ENCODE measurements at places on chromosomes 4 and X.

DNA sequence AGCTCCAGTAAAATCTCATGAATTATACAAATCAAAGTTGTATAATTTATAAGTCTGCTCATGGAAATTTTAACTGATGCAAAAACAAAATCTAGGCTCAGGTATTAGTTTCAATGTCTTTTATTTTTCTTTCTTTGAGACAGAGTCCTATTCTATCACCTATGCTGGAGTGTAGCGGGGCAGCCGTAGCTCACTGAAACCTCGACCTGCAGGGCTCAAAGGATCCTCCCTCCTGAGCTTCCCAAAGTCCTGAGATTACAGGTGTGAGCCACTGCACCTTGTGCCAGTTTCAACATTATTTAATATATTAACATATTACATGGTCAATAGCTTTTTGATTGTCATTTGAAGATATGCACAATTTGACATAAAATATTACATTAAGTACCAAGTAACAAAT is 678.7 kb downstream of the ARAP2 start:
- no peak for DNase-seq

DNA sequence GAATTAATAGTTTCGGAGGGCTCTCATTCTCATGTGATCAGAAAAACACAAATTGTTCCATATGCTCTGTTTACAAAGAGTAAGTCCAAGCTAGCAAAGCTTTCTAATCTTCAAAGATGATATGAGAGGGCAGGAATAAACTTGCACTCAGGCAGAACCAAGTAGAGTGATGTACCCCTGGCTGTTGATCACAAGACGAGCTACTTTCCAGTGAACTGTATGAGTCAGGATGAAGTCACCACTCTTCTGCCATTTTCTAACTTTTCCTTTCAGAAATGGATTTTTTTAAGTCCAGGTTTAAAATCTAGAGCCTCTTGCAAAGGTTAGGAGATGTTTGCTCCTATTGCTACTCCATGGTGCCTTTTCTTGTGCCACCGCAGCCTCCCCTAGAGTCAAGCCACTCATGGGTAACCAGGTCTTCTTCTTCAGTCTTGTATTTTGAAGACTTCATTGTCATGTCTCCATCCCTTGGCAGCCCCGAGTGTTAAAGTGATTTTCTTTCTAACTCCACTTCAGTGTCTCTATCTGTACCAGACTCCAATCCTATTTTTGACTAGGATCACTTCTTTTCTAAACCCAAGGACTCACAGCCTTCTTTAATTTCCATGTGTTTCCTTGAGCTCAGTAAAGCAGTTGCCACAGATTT is 171.9 kb upstream of the GALNT7 start:
- DNase-seq: no peak

GRCh38 chr4:16079046-16079445 is 4.8 kb downstream of the PROM1 start:
- DNase-seq: no peak

- no peak for DNase-seq
Measured at GRCh38 chr4:181890031-181890430, 353.2 kb upstream of the TENM3 start.

DNA sequence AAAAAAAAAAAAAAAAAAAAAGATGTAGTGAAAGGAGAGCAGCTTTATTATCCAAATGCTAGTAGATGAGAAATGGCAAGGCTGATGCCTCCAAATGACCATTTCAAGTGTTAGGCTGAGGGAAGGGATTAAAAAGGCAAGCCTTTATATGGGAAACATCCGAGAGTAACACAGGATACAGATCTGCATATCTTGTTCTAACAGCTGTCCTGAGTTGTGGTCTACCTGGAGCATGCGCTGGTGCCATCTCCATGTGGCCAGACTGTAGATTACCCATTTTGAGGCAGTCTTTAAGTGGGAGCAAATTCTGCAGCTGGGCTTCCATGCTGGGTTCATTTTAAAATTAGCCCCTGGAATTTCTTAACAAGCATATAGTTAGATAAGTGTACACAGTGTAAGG is 26.0 kb upstream of the ELF2 start:
- DNase-seq: no peak

DNA sequence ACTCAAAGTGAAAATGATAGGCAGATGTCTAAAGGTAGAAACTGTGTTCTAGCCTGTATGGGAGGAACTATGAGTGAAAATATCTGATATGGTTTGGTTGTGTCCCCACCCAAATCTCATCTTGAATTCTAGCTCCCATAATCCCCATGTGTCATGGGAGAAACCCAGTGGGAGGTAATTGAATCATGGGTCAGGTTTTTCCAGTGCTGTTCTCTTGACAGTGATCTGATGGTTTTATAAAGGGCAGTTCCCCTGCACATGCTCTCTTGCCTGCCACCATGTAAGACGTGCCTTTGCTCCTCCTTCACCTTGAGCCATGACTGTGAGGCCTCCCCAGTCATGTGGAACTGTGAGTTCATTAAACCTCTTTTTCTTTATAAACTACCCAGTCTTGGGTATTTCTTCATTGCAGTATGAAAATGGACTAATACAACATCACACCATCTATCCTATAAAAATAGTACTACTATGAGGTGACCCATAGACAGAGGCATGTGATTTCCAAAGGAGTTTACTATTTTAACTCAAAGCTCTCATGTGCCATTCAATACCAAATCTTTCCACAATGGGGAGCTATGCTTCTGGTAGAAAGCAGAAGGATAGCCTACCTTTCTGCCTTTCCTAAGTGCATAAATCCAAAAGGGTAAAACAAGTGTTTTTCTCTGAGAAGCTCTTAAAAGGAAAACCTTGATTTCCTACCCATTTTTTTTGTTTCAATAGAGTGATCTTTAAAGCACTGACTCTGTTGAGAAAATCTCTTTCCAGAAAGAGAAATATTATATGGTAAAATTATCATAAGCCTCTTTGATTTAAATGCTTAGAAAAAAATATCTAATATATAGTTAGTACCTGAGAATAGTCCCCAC is 38.8 kb downstream of the SEC31A start:
- no peak for DNase-seq

- no peak for DNase-seq
Measured at GRCh38 chr4:70743731-70744130, 22.0 kb downstream of the RUFY3 start.

DNA sequence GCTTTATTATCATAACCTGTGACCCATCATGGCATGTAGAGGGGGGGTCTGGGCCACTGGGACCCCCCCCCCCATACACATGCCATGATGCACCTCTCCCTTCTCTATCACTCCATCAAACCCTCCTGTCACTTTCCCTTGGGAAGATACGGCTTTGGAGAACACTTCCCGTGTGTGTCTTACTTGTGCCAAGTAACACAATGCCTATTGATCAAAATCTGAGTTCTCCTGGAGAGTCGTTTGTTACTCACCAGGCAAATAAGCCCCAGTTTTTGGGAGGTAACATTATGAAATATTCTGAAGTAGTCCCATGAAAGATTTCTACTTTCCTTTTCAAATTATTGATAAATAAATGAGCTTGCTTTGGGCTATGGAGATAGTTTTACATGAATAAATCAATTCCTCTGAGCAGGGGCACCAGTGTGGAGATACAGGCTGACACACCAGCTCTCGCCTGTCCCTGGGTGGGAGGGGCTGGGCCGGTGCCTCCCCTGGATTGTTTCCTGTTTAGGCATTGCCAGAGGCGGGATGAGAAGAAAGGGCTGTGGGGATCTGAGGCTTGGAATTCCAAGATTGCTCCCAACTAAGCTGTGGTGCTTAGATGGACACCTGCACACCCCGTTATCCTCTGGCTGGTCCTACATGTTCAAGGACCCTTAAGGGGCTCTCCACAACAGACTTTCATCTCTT is 63.2 kb upstream of the WWC2 start:
- DNase-seq: no peak

DNA sequence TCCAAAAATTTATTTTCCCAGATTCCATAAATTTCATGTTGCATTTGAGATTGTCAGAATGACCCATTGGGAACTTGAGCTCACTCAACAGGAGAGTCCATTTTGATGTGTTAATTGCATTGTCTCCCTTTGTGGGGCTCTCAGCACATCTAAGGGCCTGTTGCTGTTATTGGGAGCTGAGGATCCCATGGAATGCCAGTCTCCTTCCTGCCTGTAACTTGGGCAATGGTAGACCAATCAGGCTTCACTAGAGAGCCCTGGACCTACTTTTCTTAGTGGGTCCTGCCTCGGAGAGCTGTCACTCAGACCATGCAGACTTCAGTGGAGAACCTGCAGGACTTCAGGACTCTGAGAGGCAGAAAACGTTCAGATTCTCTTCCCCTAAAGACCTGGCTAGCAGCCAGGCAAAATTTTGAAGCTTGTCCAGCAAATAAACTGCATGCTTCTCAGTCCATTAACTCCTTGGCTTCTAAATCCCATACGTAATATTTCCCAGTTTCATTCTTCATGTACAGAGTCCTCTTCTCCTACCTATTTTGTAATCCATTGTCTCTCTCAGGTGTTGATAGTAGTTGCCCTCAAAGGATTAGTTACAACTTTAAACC is 25.1 kb downstream of the OCRL start:
- DNase-seq: no peak

DNA sequence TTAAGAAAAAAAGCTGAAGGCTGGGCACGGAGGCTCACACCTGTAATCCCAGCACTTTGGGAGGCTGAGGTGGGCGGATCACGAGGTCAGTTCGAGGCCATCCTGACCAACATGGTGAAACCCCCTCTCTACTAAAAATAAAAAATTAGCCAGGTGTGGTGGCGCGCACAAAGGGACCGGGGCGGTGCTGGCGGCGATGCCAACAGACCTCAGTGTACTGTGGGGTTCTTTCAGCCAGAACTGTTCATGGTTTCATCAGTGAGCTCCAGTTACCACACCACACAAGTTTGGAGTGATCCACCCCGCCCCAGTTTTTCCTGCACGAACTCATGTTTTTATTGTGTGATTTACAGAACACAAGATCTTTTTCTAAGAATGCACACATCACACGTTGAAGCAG is 21.2 kb upstream of the IRAK1 start:
- no peak for DNase-seq

DNA sequence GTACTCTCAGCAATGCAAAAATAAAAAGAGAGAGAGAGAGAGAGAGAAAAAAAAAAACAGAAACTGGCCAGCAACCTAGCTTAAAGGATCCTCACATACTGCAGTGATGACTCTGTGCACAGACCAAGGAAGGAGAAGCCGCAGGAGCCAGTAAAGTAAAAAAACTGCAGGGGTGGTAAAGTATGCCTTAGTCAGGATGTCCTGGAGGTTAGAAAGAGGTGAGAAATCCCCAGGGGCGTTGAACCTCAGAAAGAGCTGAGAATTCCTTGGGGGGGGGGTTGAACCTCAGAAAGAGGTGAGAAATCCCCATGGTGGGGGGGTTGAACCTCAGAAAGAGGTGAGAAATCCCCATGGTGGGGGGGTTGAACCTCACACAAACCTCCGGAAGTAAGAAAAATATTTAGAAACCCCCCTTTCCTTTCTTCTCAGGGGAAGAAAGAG is 48.0 kb downstream of the MAGEA9 start:
- peak; percentile 19 for DNase-seq

GRCh38 chr4:52249581-52249980 is 198.5 kb downstream of the SPATA18 start:
- DNase-seq: no peak

GRCh38 chrX:2370456-2370855 is 130.3 kb downstream of the DHRSX start:
- DNase-seq: no peak

- DNase-seq: no peak
Measured at GRCh38 chr4:73762409-73762808, 22.0 kb downstream of the CXCL8 start.

- no peak for DNase-seq
Measured at GRCh38 chr4:2667428-2667827, 88.7 kb downstream of the TNIP2 start.

Measured in effector memory CD4-positive, alpha-beta T cell (primary cell).